ENCODE measurements at places on chromosomes 1 and 21. TPM values are rescaled to one million over a fixed set of nuclear protein-coding genes. Genes with fewer than 3 reads are reported as not detected.

DNA sequence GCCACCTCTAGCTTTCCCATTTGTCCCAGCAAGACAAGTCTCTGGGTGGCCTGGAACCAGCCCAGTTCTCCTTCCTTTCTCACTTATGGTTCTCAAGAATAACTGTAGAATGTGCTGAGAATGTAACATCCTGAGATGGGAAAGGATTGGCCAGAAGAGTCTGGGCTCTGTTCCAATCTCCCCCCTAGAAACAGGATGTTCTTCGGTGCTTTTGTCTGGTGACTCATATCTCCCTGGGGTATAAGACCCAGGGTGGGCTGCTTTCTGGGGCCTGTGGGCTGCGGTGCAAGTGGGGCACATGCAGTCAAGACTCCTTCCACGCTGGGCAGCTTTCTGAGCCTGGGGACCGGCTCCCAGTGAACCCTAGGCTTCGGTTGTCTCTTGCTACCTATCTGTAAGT, 251.2 kb upstream of the POU3F1 start:
- peak; percentile 40 for DNase-seq

The CELA2A gene
- total RNA-seq: not detected

DNA sequence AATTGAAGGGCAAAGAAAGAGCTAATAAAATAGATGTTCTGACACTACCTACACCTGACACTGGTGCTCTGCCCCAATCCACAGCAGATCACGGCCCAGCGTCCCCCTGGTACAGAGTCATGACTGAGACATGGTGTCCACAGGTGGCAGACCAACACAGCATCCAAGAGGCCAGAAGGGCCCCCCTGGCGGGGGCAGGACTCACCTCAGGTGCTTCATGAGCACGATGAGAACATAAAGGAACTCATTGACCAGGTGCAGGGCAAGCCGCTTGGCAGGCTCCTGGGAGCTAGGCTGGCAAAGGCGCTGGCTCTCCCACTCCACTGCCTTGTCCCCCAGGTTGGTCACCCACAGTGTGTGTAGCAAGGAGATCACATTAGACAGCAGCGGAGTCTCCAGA, 20.4 kb downstream of the MRAP start:
- no peak for DNase-seq

DNA sequence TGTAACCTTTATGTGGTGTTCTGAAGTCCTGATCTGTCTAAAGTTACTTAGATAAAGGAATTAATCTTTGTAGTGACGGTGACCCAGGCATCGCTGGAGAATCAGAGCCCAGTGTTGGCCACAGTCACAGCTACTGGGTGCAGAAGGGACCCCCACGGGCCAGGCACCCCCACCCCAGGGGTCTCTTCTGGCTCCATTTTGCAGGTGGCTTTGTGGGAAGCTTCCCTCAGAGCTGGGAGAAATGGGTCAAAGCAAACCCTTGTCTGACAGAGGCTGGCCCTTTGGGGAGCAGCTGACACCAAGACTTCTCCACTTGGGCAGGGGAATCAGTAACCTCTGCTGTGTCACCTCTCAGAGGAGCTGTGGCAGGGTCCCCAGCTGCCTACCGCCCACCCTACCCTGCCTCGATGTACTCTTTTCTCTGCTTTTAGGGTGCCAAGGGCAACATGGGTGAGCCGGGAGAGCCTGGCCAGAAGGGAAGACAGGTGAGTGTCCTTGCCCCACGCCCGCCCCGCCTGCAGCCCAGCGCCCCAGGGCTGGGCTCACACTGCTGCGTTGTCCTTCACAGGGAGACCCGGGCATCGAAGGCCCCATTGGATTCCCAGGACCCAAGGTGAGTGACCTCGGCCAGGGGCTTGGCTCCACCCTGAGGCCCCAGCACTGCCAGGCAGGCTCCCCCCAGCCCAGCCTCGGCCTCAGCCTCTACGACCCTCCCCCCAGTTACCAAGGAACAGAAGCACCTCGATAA, 17.7 kb downstream of the COL6A2 start:
- DNase-seq: no peak

- peak; percentile 31 for DNase-seq
Measured at GRCh38 chr1:236862615-236863211, 67.6 kb downstream of the MTR start.

The TMEM54 gene
- total RNA-seq: 408 TPM

DNA sequence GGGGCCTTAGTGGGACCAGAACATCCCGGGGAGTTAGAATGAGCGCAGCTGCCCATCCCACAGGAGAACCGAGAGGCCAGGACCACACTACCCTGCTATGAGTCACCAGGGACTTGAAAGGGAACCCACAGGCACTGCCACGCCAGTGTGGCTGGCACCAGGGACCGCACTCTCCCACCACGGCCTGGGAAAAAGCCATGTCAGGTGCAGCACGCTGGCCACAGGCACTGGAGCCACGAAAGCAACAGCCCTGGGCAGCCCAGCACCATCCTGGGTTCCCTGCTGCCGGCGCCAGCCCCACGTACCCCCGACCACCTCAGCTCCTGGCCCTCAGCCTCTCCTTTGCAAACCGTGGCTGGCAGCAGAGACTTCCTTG, 14.1 kb upstream of the TMEM240 start:
- no peak for DNase-seq

DNA sequence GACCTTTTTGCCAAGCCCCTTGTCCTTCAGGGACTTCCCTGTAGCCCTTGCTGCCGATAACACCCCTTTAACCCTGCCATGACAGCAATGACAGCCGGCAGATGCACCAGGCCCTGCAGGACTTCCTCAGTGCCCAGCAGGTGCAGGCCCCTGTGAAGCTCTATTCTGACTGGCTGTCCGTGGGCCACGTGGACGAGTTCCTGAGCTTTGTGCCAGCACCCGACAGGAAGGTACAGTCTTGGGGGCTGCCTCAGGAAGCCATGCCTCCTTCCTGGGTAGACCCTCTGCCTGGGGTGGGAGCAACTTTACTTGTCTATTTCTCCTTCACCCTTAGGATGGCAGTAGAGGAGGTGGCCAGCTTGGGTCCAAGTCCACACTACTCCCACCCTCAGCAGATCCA, 16.1 kb upstream of the PADI6 start:
- no peak for DNase-seq

- DNase-seq: no peak
Measured at GRCh38 chr1:93722081-93723031, 40.7 kb upstream of the BCAR3 start.

GRCh38 chr1:66282343-66282852, 251.6 kb upstream of the SGIP1 start:
- DNase-seq: no peak

DNA sequence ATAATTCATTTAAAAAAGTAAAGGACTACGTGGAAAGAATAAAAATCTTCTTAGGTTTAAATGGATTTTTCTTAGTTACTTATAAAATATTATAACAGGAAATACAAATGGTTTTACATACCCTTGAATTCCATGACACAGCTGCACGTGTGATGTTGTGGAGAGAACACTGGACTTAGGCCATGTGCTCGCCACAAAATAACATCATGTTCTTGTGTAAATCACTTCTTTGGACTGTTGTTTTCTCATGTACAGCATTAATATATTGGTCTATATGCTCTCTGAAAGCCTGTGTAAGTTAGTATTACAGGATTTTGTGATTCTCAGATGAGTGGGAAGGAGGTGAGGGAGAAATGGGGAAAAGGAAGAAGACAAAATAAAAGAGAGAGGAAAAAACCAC, 228.2 kb downstream of the DNM3 start:
- no peak for DNase-seq

GRCh38 chr21:15272171-15272570, 207.4 kb upstream of the NRIP1 start:
- no peak for DNase-seq

The CRP gene
- not detected for total RNA-seq

The PYHIN1 gene
- total RNA-seq: 2.3 TPM
